Activated CD4-positive, alpha-beta T cell treated with anti-CD3 and anti-CD28 coated beads, Interleukin-2, amount 10 ng/mL, durations not matched to agents 7 days and 5 days (primary cell): ENCODE measurements at places on chromosomes 4 and X.

GRCh38 chrX:112941209-112941837 is 100.7 kb upstream of the AMOT start:
- no peak for DNase-seq
- H3K36me3 ChIP-seq: no peaks in the 10 kb centered on the region
- no peak overlapping the region for H3K4me3 ChIP-seq
- no peak overlapping the region for H3K27ac ChIP-seq

DNA sequence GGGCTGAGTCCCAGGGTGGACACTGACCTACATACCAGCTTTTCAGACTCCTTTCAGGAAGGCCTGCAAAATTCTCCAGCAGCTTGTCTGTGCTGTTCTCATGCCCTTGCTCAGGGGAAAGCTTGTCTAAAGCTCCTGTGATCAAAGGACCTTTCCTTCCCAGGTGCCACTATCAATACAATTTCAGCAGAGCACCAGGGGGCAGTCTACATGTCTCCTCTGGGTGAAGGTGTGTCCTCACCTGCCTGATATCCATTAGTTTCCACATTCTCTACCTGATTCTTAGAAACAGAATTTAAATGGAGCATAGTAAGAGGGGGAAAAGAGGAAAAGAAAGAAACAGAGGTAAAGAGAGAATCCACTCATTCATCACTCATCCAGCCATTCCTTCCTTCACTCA is 114.2 kb downstream of the PPARGC1A start:
- no peak overlapping the region for H3K27ac ChIP-seq
- H3K4me3 ChIP-seq: no peak overlapping the region
- no peak for DNase-seq
- H3K36me3 ChIP-seq: no peaks in the 10 kb centered on the region
- no peaks in the 10 kb centered on the region for H3K4me1 ChIP-seq

- H3K36me3 ChIP-seq: no peaks in the 10 kb centered on the region
- no peaks in the 10 kb centered on the region for H3K27me3 ChIP-seq
- no peak overlapping the region for H3K4me3 ChIP-seq
- no peaks in the 10 kb centered on the region for H3K4me1 ChIP-seq
- H3K27ac ChIP-seq: no peak overlapping the region
Observed at GRCh38 chrX:114924856-114925255, 92.6 kb downstream of the IL13RA2 start.

DNA sequence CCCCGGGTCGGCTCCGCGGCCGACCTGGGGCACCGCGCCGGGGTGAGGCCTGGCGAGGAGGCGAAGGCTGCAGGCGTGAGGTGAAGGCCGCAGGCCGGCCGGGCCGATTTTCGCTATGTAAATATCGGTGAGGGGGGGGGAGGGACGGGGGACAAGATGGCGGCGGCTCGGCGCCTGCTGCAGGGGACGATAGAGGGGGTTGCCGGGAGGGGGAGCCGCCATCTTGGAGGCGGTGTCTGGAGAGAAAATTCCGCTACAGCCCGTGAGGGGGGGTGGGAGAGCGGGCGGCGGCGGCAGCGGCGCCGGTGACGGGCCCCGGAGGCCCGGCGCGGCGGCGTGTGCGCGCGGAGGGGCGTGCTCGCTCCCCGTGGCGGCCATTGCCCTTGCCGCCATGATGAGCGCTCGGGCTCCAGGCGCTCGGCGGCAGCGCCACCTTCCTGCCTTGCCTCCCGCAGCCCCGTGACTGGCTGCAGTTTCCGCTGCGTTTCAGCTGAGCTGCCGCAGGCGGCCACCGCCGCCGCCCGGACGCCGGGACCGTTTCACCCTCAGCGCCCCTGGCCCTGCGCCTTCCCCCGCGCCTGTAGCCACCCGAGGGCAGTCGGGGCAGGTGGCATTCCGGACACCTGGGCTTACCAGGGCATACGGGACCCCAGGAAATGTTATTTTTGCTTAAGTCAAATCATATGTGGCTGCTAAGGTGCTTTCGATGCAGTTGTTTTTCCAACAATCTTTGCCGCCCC is 692 bp downstream of the ZFX start:
- H3K4me3 ChIP-seq: peak overlapping the region; percentile 83
- H3K27me3 ChIP-seq: no peaks in the 10 kb centered on the region
- H3K27ac ChIP-seq: peak overlapping the region; percentile 92
- H3K36me3 ChIP-seq: peaks cover 32% of the 10 kb centered on the region
- H3K4me1 ChIP-seq: peaks cover 62% of the 10 kb centered on the region
- peak; percentile 80 for DNase-seq

- no peaks in the 10 kb centered on the region for H3K4me1 ChIP-seq
- H3K4me3 ChIP-seq: no peak overlapping the region
- DNase-seq: no peak
- H3K27me3 ChIP-seq: peaks cover 11% of the 10 kb centered on the region
- H3K36me3 ChIP-seq: no peaks in the 10 kb centered on the region
Observed at GRCh38 chr4:1786544-1787362, 6.3 kb upstream of the FGFR3 start.

- H3K27me3 ChIP-seq: no peaks in the 10 kb centered on the region
- DNase-seq: no peak
- H3K36me3 ChIP-seq: no peaks in the 10 kb centered on the region
- no peak overlapping the region for H3K27ac ChIP-seq
- no peak overlapping the region for H3K4me3 ChIP-seq
- H3K4me1 ChIP-seq: no peaks in the 10 kb centered on the region
Observed at GRCh38 chr4:8281519-8282133, 12.1 kb downstream of the HTRA3 start.

DNA sequence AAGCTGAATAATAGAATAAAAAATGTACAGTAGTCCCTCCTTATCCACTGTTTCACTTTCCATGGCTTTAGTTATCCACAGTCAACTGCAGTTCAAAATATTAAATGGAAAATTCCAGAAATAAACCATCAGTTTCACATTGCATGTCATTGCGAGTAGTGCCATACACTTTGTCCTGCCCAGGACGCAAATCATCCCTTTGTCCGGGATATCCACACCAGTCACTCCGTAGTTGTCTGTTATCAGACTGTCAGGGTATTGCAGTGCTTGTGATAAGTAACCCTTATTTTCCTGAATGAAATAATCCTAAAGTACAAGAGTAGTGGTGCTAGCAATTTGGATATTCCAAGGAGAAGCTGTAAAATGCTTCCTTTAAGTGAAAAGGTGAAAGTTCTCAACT is 271.3 kb downstream of the DKK2 start:
- no peak overlapping the region for H3K27ac ChIP-seq
- no peaks in the 10 kb centered on the region for H3K4me1 ChIP-seq
- H3K4me3 ChIP-seq: no peak overlapping the region
- H3K36me3 ChIP-seq: no peaks in the 10 kb centered on the region
- no peaks in the 10 kb centered on the region for H3K27me3 ChIP-seq
- no peak for DNase-seq

GRCh38 chr4:168630445-168631187 is 133.8 kb downstream of the PALLD start:
- DNase-seq: no peak
- H3K4me3 ChIP-seq: no peak overlapping the region
- no peak overlapping the region for H3K27ac ChIP-seq
- H3K27me3 ChIP-seq: peaks cover 71% of the 10 kb centered on the region
- no peaks in the 10 kb centered on the region for H3K36me3 ChIP-seq

GRCh38 chr4:6473264-6474052 is 1.0 kb upstream of the PPP2R2C start:
- peak; percentile 1 for DNase-seq
- H3K4me3 ChIP-seq: no peak overlapping the region
- H3K4me1 ChIP-seq: peaks cover 6% of the 10 kb centered on the region
- H3K36me3 ChIP-seq: no peaks in the 10 kb centered on the region
- peaks cover 37% of the 10 kb centered on the region for H3K27me3 ChIP-seq

GRCh38 chr4:38373375-38373774 is 290.6 kb upstream of the KLF3 start:
- DNase-seq: no peak
- no peak overlapping the region for H3K27ac ChIP-seq
- H3K4me3 ChIP-seq: no peak overlapping the region
- H3K36me3 ChIP-seq: no peaks in the 10 kb centered on the region
- peaks cover 3% of the 10 kb centered on the region for H3K27me3 ChIP-seq
- H3K4me1 ChIP-seq: peaks cover 13% of the 10 kb centered on the region

- H3K27me3 ChIP-seq: no peaks in the 10 kb centered on the region
- no peak overlapping the region for H3K4me3 ChIP-seq
- no peak overlapping the region for H3K27ac ChIP-seq
- H3K36me3 ChIP-seq: no peaks in the 10 kb centered on the region
Observed at GRCh38 chr4:73673286-73673685, 53.0 kb upstream of the RASSF6 start.

DNA sequence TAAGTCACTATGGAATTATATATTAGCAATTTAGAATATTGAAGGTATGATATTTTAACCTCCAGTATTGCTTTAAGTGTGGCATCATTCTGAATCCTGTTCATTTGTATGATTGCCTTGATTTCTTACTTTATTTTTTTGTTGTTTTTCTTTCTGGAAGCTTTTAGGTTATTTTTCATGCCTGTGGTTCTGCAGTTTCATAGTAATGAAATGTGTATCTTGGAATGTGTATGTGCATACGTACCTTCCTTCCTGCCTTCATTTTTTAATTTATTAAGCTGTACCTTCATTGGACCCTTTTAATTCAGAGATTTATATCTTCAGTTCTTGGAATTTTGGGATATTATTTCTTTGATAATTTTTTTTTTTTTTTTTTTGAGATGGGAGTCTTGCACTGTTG is 22.1 kb downstream of the CPEB2 start:
- H3K4me3 ChIP-seq: no peak overlapping the region
- peaks cover 24% of the 10 kb centered on the region for H3K4me1 ChIP-seq
- DNase-seq: no peak
- peaks cover 53% of the 10 kb centered on the region for H3K36me3 ChIP-seq

GRCh38 chr4:54954656-54955388 is 170.6 kb downstream of the KDR start:
- DNase-seq: no peak
- H3K27ac ChIP-seq: no peak overlapping the region

GRCh38 chrX:107674480-107675364 is 46.4 kb downstream of the PRPS1 start:
- H3K4me3 ChIP-seq: peak overlapping the region; percentile 83
- H3K27ac ChIP-seq: peak overlapping the region; percentile 95
- H3K4me1 ChIP-seq: peaks cover 64% of the 10 kb centered on the region
- H3K27me3 ChIP-seq: no peaks in the 10 kb centered on the region
- DNase-seq: peak; percentile 50

DNA sequence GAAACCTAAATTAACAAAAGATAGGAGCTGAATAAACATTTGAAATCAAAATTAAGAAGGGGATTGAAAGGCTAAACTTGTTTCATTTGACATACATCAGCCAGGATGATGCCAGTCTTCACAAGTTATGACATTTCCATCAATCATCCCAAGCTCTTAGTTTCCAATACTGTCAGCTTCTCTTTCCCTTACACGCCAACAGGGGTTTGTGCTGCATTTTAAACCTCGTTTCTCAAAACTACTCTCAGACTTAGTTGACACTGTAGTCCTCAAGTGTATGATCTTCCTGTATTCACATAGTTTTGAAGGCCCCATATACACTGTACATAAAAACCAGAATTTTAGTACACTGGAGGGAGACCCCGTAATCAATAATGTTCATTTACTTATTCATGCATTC is 840 bp upstream of the P2RY10 start:
- H3K36me3 ChIP-seq: peaks cover 27% of the 10 kb centered on the region
- H3K4me1 ChIP-seq: peaks cover 42% of the 10 kb centered on the region
- no peaks in the 10 kb centered on the region for H3K27me3 ChIP-seq
- H3K27ac ChIP-seq: peak overlapping the region; percentile 97
- peak overlapping the region; percentile 93 for H3K4me3 ChIP-seq

GRCh38 chr4:7170012-7170411 is 22.3 kb upstream of the SORCS2 start:
- H3K27ac ChIP-seq: no peak overlapping the region
- H3K36me3 ChIP-seq: no peaks in the 10 kb centered on the region
- H3K4me3 ChIP-seq: no peak overlapping the region
- DNase-seq: no peak
- peaks cover 9% of the 10 kb centered on the region for H3K4me1 ChIP-seq
- peaks cover 11% of the 10 kb centered on the region for H3K27me3 ChIP-seq

- peaks cover 2% of the 10 kb centered on the region for H3K36me3 ChIP-seq
- H3K4me1 ChIP-seq: peaks cover 12% of the 10 kb centered on the region
- H3K27ac ChIP-seq: no peak overlapping the region
Observed at GRCh38 chr4:185280608-185281007, 71.2 kb downstream of the SNX25 start.
